A673 (cell line): ENCODE measurements at places on chromosomes 3 and 15.

DNA sequence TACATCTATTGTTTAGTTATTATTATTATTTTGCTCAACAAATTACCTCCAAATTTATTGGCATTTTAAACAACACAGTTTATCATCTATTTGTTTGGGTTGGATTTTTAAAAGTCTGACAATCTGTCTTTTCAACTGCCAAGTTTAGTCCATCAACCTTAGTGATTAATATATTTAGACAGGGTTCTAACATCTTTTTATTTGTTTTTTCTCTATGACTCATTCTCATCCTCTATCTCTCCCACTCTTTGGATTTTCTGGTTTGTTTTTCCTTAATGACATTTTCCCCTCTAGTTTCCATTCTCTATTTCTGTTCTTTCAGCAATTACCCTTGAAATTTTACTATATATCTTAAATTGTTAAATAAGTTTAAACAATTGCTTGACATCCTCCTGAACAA lies 41.9 kb downstream of the EMC4 start:
- no peak for DNase-seq

- DNase-seq, result peak; percentile 21
Observed at GRCh38 chr3:21484057-21484827, 266.8 kb downstream of the ZNF385D start.

GRCh38 chr15:27973886-27974285 lies 125.2 kb downstream of the OCA2 start:
- DNase-seq, result no peak

- no peak for DNase-seq
Observed at GRCh38 chr3:113212844-113213375, 1.6 kb downstream of the BOC start.

DNA sequence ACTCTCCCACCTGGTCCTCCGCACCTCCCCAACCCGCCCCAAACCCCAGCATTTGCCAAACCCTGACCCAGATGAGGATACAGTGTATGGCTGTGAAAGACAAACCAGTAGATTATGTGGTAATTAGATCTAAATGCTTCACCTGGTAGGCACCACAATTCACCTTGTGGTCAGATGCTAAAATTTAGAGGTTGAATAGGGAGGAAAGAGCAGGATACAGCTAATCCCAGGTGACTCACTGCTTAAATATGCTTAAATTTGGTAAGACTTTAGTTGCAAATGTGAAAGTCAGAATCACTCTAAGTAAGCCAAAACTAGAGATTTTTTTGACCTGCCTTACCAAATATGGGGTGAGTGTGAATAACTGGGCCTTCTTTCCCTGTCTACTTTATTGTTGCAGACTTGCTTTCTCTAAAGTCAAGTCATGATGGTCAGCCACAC lies 105.5 kb downstream of the MME start:
- DNase-seq, result no peak

- DNase-seq, result no peak
Observed at GRCh38 chr3:58179235-58180098, 31.3 kb downstream of the DNASE1L3 start.

GRCh38 chr15:81146006-81146405 lies 11.9 kb downstream of the CFAP161 start:
- DNase-seq, result no peak

DNA sequence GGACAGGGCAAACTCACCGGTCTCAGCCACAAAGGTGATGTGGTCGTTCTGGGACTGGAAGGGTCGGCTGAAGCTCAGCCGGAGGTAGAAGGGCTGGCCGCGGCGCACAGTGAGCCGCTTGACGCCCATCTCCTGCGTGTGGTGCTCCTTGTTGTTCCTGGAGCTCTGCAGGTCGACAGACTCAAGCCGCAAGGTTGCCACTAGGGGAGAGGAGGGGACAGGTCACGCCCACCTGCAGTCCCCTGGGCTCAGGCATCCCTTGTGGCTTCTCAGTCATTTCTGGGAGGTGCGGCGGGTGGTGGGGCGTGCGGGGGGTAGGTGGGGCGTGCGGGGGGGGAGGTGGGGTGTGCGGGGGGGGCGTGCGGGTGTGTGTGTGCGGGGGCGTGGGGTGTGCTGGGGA lies 26.7 kb upstream of the TGM5 start:
- no peak for DNase-seq

- no peak for DNase-seq
Observed at GRCh38 chr15:95298729-95299128, 1031.8 kb upstream of the NR2F2 start.

DNA sequence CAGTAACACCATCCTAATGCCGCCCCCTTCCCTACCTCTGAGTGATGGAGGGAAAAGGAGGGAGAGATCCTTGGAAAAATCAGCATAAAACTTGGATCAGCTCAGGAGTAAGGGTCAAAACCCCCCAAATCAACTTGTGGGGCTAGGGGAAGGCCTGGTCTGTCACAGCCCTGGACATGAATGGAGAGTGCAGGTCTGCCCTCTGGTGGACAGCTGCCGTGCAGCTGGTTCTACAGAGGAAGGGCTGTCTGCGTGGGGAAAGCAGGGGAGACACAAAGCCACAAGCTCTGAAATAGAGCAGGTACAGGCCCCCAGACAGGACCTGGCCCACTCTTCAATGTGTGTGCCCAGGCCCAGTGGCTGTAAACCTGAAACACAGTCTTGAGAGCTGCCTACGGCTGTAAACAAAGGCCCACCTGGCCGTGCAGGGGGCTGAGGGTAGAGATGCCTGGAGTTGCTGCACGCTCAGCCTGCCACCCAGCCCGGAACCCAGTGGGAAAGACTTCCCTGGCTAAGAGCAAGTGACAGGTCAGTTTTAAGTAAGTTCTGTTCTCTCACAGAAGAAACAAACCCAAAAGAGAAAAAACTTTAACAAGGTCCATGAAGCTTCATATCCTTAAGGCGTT lies 16.4 kb downstream of the CLK3 start:
- DNase-seq, result peak; percentile 55

DNA sequence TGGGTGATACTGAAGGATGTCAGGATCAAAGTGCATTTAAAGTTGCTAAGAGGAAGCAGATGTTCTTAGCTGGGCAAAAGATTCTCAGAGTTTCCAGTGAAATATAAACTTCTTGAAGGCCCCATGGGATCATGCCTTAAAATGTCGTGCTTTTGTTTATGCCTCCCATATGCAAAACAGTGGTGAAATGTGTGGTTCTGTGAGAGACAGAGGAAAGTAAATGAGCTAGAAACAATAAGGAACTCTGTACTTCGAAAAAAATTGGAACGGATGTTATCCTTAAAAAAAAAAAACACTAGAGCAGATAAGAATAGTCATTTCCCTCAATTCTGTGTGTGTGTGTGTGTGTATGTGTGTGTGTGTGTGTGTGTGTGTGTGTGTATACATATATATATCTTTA lies 497.0 kb upstream of the TBL1XR1 start:
- DNase-seq, result peak; percentile 74

GRCh38 chr3:66931291-66931690 lies 66.8 kb upstream of the KBTBD8 start:
- no peak for DNase-seq

- DNase-seq, result no peak
Observed at GRCh38 chr3:51619983-51620382, 51.1 kb upstream of the TEX264 start.

DNA sequence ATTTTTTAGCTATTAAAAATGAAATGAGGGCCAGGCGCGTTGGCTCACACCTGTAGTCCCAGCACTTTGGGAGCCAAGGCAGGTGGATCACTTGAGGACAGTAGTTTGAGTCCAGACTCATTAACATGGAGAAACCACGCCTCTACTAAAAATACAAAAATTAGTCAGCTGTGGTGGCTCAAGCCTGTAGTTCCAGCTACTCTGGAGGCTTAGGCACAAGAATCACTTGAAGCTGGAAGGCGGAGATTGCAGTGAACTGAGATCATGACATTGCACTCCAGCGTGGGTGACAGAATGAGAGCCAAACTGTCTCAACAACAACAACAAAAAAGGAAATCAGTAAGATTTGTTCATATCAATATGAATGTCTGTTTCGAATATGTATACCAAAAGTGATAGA lies 517.1 kb downstream of the ROBO1 start:
- no peak for DNase-seq

GRCh38 chr3:110799271-110799670 lies 272.3 kb upstream of the NECTIN3 start:
- no peak for DNase-seq

DNA sequence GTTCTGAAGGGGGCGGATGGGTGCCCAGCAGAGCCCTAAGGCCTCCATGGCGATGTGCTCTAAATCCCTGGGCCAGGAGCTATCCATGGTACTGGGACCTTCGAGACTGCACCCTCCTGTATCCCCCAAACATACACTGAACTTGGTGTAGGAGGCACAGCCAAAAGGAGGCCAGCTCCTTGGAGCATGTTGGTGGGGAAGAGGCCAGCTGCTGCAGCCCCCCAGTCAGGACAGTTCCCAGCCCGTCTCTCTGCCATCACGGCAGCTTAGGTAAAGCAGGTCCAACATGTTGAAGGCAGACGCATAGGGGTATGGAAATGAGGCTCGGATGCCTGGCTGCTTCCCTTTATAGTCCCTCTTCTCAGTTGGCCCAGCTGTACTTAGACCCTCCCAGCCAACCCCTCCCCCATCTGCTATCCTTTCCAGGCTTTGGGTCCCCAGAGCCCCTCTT lies 1.8 kb downstream of the CAMKV start:
- DNase-seq, result peak; percentile 43

DNA sequence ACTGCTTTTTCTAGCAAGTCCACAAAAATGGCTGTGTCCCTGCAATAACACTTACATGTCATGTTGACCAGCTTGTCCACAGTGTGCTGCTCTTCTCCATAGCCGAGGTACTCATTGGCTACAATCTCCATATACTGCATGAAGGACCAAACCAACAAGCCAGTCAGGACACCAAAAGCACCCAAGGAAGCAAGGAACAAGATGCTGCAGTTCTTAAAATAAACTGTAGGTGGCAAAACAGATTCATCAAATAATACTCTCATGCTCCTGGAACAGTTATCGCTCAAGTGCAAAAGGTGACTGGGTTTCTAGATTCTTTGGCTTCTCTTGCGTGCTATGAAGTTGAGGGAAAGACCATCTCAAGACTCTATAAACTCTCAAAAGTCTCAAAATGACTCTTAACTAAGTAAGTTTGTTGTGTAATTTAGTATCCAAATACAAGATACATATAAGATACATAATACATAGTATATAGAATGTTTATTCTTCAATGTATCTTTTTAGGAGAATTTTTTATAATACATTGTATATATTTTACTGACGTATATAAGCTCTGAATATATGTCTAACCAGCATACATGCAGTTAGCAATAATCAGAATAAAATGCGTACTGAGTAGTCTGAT lies 57.0 kb downstream of the NEK10 start:
- peak; percentile 72 for DNase-seq

DNA sequence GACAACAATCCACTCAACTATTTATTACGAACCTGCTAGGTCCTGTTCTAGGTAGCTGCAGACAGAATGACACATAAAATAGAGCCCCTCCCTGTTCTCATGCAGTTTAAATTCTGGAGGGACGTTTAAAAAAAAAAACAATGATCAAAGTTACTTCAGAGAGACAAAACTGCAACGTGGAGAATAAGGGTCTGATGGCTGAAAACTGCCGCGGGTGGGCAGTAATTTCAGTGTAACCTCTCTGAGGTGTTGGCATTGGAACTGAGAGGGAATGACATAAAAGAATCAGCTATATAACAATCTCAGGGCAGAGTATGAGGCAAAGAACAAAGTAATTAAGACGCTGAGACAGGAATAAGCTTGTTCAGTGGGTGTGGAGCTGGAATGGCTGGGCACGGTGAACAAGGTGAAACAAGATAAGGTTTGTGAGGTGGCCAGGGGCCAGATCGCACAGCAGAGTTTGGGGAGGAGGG lies 19.5 kb downstream of the TBL1XR1 start:
- DNase-seq, result no peak

GRCh38 chr3:157240408-157240807 lies 80.5 kb upstream of the CCNL1 start:
- DNase-seq, result no peak

- no peak for DNase-seq
Observed at GRCh38 chr15:99706557-99707303, 26.5 kb downstream of the LYSMD4 start.

DNA sequence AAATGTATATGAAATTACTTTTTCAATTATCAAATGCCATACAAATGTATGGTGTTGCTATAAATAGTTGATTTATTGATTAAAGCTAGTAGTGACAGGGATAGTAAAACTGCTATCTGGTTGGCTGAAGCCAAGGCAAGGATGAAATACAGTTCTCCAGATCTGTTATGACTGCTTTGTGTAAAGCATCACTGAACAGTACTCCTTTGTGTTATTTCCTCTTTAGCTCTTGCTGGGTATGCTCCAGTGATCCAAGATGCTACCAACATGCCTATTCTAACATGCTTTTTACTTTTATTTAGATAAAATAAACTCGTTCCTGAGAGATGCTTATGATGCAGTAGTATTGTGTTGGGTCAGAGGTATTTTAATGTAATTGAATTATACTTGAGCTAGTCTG lies 12.4 kb upstream of the UBR1 start:
- DNase-seq, result no peak

DNA sequence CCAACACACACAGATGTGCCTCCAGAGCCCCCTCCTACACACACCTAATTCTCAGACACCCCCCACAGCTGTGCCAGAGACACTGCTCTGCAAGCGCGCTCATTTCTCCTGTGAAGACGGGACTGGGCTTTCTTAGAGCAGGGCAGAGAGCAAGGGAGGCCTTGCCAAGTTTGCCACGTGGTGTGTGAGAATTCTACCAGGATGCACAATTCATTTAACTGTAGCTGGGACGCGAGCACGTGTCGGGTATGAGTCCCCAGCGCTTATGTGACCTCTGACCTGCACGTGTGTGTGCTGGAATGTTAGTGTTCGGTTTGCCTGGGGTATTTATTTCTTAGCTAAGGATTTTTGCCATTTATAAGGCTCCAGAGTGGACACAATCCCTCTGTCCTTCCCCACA lies 37.0 kb downstream of the FEM1B start:
- DNase-seq, result no peak

DNA sequence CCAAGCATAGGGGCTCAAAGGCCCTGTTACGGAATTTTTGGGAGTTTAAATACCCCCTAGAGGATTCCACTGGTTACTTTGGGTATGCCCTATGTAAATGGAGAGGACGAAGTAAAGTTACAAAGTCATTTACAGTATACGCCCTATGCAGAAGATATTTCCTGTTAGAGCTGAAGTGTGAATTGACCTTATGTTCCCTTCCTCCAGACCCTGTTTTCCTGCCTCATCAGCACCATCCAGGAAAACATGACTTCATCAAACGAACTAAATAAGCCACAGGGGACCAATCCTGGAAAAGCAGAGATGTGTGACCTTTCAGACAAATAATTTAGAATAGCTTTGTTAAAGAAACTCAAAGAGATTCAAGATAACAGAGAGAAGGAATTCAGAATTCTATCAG lies 177.4 kb downstream of the SQOR start:
- no peak for DNase-seq

- DNase-seq, result no peak
Observed at GRCh38 chr15:52546031-52546751, 17.5 kb upstream of the MYO5A start.
